ENCODE measurements at places on chromosomes 1 and 21.

- no peak for DNase-seq
Measured at GRCh38 chr1:54614024-54614423, 9.3 kb downstream of the FAM151A start.

DNA sequence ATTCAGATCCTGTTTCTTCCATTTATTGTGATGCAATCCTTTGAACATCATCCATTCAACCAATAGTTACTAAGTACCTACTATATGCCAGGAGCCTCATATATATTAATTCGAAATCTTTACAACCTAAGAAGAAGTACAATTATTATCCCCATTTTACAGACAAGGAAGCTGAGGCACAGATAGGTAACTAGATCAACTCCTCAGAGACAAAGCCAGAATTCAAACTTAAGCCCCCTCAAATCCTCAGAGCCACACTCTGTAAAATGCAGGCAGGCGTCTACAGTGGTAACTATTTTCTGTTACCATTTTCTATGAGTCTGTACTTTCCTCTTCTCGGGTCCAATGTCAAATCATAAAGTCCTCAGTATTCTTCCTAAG is 107.9 kb downstream of the SLC45A1 start:
- DNase-seq = no peak

GRCh38 chr21:46183910-46184624 is at the start of gene SPATC1L:
SPATC1L (minus strand) TSS chr21:46184459; CDS start chr21:46182816, 1,643 bp downstream.
- peak; percentile 73 for DNase-seq

DNA sequence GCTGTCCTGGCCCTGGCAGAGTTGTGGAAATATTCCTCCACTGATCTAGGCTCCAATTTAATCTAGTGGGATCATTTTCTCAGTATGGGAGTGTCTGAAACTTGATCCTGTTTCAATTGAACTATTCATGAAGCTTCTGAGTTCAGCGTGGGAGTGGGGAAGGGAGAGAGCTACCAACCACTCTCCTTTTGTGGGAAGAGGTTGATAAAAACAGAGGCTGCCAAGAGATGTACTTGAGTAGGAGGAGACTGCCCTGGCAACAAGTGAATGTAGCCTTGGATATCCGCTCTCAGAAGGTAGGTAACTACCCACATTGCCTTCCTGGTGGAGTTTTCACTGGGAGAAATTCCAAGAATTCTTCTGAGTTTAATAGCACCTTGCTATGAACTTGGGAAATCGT is at the start of gene CTXND2:
CTXND2 (plus strand) TSS at position 119 of the 400 bp plus-strand sequence. CDS start 25,179 bp downstream, outside the sequence.
- DNase-seq = no peak

- no peak for DNase-seq
Measured at GRCh38 chr1:1832166-1832565, 53.9 kb upstream of the NADK start.

GRCh38 chr1:184388319-184388889 is 1.6 kb downstream of the C1orf21 start:
- no peak for DNase-seq

GRCh38 chr21:35206141-35207125 is 157.3 kb upstream of the RUNX1 start:
- DNase-seq = no peak

GRCh38 chr21:44648557-44649311 is 2.5 kb downstream of the KRTAP10-11 start:
- DNase-seq = no peak

DNA sequence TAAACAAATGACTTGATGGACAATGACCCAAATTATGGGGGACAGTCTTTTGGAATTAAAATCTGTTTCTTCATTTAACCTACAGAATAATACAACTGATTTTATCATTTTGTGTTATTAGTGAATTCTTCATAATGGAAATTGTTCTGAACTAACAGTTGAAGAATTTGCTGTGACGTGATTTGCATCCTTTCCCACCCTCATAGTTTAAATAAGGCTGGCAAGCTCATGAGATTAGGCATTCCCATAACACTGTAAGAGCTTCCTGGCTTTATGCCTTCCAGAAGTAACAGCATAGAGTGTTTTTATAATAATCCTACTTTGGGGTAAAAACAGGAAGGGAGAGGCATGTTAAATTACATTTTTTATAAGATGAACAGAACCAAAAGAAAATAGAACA is 95.7 kb downstream of the ATP6V1G3 start:
- no peak for DNase-seq

GRCh38 chr1:18572022-18572880 is 58.4 kb upstream of the PAX7 start:
- DNase-seq = no peak

DNA sequence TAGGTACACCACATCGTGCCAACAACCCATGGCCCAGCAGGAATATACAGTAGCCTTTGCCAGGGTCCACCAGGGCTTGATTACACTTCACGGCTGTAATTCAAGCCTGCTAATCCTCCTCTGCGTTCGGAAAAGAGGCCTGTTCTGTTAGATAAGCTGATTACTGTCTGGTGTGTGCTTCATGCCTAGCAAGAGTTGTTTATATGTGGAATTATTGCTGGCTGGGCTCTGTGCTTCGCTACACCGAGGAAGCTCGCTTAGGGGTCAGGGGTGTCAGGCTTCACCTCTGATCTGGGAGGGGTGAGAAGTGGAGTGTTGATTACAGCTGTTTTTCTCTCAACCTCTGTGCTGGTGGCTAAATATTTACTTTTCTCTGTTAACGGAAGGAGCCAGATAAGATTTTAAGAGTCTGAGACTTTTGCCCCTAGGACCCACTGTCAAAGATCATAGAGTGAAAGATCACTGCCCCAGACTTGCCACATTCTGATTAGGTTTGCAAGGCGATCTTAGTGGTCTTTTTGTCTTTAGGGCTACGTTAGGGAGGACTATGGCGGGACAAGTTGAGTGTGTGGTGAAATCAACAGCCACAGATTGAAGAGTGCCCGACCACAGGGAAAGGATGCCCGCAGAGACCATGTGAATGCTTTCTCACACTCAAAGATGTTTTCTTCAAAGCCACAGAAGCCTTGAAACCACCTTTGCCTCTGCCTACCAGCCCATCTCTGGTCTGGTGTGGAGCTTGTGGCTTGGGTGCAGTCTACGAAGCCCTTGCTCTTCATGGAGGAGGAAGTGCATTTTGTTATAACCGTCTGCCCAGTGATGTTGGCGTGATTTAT is 216.1 kb downstream of the PBX1 start:
- no peak for DNase-seq

- DNase-seq = peak; percentile 74
Measured at GRCh38 chr1:116769561-116769977, 15.3 kb downstream of the CD2 start.

DNA sequence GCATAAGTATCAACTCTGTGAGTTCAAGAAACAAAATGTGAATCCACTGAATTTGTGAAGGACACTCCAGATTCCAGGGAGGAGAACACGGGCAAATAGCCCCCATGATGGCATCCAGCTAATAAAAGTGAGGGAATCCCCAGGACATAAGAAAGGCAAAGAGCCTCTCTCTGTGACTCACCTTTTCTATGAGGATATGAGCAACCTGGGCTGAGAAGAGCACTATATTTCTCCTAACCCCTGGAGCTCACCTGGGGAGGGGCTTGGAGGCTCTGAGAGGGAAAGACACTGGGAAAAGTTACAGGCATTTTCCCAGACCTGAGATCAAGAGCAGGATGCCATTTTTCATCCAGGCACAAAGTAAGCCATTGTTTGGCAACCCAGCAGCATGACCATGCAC is 1298.8 kb downstream of the PLA2G4A start:
- DNase-seq = no peak

GRCh38 chr1:35215346-35215745 is 22.4 kb upstream of the SFPQ start:
- DNase-seq = no peak

DNA sequence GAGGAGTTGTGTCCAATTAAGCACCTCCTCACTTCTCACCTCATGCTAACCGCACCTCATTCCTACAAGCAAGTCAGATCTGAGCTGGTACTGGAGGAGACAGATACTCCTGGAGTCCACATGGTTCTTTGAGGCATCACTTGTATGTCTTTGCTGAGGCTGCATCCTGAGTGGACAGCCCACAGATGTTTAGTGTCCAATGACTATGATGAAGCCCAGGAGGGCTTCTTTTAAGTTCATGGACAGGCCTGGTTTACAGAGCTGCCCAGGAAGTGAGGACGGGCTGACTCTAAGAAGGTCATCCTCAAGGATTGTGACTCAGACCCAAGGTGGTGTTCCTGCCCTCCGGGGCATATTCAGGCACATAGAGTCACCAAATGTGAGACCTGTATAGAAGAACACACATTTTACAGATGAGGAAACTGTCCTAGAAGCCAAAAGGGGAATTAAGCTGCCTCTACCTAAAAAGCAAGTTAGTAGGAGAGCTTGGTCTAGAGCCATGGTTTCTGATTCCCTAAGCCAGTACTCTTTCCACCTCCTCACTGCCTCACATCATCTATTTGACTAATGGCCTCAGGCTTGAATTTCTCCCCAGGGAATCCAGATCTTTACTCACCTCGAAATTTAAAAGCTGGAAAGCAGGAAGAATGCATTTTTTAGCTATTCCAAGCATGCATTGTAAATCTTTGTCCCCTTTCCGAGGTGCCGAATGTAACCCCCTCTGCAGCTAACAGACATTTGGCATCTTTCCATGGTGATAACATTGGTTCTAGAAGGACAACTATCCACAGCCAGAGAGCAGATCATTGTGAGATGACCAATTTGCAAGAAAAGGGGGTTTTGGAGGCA is 228.1 kb downstream of the OMA1 start:
- DNase-seq = no peak

DNA sequence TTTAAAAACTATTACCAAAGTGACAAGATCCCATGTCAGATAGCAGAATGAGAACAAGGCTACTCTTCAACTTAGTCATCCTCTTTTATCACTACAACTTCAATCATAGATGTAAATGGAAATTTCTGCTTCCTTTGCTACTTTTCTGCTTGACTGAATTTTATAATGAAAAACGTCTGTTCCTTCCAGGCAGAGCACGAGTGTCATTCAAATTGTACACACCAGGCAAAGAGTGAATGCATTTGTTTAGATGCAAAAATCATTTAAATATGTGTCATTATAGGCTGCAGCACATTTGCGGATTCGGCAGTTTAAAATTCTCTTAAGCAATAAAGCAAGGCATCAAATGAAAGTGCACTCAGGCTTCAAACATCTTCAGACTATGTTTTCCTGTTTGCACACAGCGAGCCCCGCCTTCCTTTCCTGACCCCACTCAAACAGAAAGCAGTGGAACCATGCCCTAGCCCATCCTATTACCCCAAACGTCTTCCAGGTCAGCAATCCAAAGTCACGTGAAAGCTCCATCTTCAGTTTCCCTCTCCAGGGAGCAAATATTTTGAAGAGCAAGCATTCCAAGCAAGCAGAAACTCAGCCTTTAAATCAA is 99.6 kb downstream of the APP start:
- DNase-seq = no peak

DNA sequence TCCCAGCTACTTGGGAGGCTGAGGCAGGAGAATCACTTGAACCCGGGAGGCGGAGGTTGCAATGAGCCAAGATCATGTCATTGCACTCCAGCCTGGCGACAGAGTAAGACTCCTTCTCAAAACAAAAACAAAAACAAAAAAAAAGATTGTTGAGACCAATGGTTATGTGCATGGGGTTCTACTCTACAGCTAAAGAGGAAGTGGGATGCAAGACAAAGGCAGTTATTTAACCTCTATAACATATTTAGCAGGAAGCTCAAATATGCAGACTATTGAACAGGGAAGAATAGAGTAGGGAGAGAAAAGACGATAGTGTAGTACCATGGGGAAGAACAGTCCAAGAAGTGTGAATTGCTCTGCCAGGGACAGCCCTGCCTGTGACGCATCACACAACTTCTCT is 227.7 kb downstream of the SMYD3 start:
- DNase-seq = no peak

- peak; percentile 84 for DNase-seq
Measured at GRCh38 chr1:19010995-19011844, 54.7 kb upstream of the IFFO2 start.

DNA sequence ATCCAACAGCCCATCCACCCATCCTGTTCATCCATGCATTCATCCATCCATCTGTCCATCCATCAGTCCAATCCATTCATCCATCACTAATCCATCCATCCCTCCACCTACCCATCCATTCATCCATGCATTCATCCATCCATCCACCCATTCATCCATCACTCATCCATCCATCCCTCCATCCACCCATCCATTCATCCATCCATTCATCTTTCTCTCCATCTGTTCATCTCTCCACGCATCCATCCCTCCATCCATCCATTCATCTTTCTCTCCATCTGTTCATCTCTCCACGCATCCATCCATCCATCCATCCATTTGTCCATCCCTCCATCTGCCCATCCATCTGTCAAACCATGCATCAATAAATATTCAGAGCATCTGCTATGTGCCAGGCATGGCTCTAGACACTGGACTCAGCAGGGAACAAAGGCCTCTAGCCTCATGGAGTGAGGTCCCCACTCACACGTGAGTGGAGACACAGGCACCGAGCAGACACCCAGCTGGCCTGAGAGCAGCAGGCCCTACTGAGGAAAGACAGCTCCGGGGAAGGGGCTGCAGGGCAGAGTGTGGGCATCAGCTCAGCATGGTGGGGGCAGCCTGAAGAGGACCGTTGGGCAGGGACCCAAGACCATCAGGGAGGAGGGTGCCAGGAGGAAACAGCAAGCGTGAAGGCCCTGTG is 9.6 kb downstream of the KRTAP10-1 start:
- DNase-seq = no peak

GRCh38 chr1:112754116-112754628 is 39.0 kb upstream of the PPM1J start:
- no peak for DNase-seq

DNA sequence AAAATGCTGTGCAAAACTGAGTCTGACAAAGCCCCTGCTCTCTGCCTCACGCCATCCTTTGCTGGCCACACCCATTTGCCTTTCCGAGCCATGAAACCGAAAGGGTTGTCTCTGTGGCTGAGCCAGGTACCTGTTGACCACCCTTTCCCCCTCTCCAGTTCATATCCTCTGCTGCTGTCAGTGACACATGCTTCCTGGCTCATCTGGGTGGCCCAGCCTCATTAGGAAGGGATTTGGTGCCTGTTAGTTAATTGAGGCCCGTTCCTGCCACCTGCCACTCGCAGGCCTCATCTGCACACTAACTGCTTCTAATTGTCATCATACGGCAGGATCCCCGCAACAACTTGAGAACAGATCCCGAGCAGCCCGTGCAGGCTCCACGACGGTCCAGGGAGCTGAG is 79.2 kb downstream of the OLIG1 start:
- no peak for DNase-seq

- DNase-seq = no peak
Measured at GRCh38 chr1:162177126-162177525, 107.6 kb downstream of the NOS1AP start.

DNA sequence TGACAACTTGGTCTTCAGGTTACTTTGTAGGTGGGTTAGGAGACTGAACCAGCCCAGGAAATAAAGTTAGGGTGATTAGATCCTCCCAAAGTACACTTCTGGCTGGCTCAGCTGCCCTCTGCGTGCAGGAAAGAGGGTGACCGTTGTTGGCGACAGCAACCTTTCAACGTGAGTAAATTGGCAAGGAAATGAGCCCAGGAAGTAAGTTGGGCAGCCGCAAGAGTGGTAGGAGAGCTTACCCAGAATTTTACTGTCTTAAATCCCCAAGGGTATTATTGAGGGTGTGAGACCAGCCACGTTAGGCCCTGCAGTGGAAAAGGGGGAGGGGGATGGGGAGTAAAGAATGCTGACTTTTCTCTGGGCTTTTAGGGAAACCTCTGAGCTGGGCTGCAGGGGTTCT is 1.6 kb downstream of the TENT5C start:
- DNase-seq = peak; percentile 64

GRCh38 chr1:213997038-213997771 is 9.4 kb downstream of the PROX1 start:
- DNase-seq = no peak
